ENCODE measurements at places on chromosomes 16 and 17. TPM values are rescaled to one million over a fixed set of nuclear protein-coding genes. Genes with fewer than 3 reads are reported as not detected.

Gene KRT20
- 0.39 TPM for total RNA-seq

DNA sequence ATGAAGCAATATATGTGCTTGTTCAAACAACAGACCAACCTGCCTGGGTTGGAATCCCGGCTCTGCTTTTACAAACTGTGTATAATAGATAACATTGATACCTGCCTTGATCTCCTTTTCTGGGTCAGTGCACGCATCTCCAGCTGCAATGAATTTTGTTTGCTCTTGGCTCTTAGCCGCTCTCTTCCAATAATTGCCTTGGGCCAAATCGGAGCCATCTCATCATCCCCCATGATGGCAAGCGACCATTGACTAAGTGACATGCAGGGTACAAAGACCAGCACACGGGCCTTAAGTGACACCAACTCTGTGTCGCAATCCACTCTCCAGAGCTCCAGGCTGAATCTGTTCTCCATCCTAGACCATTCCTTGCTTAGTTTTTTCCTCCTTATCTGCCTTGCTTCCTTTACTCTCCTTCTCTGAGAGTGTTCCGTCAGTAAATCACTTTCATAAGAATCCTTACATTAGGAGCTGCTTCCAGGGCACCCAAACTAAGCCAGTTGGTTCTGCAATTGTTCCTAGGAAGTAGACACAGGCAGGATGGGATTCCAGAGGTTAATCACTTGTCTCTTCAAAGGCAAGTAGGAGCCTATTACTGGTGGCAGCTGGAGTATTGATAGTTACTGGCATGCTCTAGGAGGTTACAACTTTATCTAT is 134.2 kb downstream of the ABCA8 start:
- no peak for DNase-seq

GRCh38 chr16:79229361-79229760 is 371.2 kb downstream of the MAF start:
- no peak for DNase-seq

Gene ZNF668
- total RNA-seq = 3.5 TPM

DNA sequence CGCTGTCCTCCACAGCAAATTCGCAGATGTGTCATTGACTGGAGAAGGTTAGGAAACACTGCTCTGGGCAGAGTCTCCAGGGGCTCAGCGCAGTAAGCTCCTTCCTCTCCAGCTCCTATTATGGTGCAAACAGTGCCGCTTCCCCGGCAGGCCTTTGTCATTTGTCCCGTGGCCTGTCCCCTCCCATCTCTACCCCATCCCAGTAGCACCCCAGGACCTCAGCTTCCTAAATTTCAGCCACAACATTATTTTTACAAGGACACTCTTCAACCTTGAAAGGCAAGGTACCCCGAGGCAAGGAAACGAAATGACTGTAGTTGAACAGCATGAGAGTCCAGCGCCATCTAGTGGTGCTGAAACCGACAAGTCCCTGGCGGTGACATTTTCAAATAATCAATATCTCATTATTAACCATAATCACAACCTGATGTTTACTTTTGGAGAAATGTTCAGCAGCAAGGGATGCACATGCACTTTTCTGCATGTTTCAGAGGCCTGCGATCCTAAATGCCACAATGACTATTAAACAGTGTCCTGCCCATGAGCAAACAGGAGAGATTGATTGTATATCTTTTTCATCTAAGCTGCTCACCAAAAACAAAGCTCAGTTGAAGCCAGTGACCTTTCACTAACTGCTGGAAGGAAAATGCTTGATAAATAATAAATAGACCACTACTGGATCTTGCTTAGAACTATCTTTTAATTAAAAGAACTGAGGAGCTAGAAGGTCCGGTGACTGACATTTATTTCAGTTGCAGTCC is 16.5 kb downstream of the MRPS23 start:
- DNase-seq = peak; percentile 63

DNA sequence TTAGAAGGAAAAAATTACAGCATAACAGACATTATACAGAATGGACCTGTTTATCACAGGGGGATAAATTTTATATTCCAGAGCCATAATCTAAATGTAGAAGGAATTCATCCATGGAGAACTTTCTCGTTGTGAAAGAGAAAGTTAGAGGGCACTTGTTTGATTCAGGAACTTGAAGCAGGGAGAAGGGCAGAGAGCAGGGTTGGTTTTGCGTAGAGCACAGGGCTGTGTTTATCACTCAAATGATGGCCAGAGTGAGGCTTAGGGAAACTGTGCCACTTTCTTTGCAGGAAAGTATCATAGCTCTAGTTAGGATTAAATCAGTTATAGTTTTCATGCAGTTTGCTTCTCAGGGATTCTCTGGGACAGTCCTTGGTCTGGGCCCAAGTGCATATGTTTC is 29.1 kb upstream of the MED13 start:
- DNase-seq = no peak

Data from skin of body (tissue), 3 donors.